ENCODE measurements at places on chromosomes 1 and 21.
A peak's percentile ranks its signal among the peaks of the same experiment; 100 is the strongest.

DNA sequence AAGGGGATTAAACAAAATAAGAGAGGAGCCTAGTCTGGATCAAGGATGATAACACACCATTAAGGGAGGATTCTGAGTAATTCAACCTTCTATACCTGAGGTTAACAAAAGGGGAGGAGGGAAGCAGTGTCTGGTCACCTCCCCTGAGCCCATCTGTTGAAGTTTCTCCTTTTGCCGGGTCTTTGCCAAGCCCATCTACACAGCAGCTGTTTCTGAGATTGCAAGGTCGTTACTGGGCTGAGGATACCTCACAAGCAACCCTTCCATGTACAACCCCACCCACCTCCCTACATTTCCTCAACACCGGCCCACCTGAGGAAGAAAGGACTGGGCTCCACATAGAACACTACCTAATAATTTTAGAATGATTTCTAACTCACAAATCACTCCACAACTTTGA lies 26.3 kb downstream of the LRRC52 start:
- no peak for DNase-seq

DNA sequence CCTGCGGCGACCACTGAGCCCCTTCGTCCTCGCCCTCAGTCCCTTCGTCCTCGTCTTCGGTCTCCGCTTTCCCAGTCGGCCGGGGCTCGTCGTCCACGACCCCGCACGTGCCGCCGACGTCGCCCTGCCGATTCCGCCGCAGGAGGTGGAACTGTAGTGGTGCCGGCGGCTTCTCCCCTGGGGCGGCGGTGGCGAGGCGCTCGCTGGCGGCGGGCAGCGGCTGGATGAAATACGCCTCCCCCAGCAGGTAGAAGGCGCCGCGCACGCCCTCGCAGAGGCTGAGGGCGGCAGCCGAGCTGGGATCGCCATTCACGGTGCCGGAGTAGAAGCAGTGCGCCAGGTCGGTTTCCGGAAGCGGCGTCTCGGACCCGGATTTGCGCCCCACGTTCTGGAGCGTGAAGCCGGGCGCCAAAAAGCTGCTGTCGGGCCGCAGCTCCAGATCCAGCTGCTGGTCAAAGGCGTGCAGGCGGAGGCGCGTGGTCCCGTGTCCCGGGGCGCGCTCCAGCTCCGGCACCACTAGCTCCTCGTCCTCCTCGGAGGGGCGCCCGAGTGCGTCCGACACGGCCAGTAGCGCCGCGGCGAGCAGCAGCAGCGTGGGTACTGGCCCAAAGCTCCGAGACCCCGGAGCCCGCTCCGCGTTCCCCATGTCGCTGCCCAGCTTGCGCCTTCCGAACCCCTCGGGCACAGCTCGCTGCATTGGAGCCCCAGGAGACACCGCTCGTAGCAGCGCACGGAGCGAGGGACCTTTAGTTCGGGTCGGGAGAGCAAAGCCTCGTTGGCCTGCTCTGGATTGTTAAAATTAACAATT lies 747 bp downstream of the ADAMTS1 start:
- DNase-seq: no peak

DNA sequence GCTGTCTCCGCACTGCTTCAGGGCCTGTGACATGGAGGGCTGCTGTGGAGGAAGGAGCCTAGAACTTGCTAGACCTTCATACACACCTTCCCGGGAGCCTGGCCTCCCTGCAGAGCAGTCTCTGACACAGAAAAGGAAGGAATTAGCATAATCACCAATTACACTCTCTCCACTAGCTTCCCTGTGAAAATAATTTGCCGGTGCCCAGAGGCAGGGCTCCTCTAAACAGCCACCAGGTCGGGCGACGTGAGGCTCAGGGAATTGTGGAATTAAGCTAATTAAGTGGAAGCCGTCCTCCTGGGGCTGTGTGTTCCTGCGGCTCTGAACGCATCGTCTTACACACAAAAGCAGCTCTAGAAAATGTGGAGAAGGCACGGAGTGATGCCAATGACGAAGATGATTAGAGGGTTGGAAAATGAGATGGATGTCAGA lies 82.6 kb downstream of the NENF start:
- DNase-seq: no peak

- no peak for DNase-seq
Measured at GRCh38 chr1:245105815-245106410, 48.9 kb upstream of the KIF26B start.

- no peak for DNase-seq
Measured at GRCh38 chr1:239835946-239836440, 255.7 kb upstream of the FMN2 start.

- no peak for DNase-seq
Measured at GRCh38 chr1:40753142-40753882, 30.3 kb upstream of the KCNQ4 start.

- no peak for DNase-seq
Measured at GRCh38 chr1:119673171-119673940, 25.3 kb upstream of the ZNF697 start.

GRCh38 chr21:32134441-32135130 lies 144.3 kb downstream of the MIS18A start:
- no peak for DNase-seq

DNA sequence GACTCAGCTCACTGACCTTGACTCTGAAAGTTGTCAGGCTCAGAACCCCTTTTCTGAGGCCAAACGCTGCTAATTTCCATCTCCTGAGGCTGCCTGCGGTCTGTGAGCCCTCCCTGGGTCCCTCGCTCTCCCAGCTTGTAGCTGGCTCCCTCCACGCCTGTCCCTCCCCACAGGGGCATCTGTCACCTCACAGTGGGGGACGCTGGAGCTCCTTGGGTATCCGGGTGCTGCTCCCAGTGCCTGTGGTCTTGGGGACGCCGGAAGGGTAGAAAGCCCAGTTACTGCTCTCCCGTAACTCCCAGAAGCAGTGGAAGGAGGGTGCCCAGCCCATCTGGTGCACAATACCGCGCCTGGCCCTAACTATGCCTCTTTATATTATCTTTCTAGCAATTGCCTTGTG lies 13.0 kb upstream of the MMEL1 start:
- no peak for DNase-seq

DNA sequence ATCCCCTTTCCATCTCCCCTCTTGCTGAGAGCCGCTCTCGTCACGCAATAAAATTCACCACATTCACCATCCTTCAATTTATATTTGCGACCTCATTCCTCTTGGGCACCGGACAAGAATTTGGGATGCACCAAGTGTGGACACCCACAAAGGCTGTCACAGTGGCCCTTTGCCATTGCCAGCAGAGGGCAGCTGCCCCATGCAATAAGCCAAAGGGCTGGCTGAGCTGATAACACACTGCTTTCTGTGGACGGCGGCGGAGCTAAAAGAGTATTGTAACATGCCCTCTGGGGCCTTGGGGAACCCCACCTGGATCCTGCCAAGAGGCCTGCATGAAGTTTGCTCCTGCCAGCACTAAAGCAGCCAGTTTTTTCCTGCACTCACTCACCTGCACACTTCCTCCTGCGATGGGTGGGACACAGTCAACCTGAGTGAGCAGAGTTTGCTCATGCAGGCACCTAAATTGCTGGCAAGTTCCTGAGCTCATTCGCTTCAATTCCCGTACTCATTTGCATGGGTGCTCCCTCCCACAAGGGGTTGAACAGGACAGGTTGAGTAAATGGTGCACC lies 792.3 kb upstream of the ADAMTS5 start:
- DNase-seq: no peak

GRCh38 chr1:59110271-59110670 lies 186.6 kb upstream of the FGGY start:
- no peak for DNase-seq

DNA sequence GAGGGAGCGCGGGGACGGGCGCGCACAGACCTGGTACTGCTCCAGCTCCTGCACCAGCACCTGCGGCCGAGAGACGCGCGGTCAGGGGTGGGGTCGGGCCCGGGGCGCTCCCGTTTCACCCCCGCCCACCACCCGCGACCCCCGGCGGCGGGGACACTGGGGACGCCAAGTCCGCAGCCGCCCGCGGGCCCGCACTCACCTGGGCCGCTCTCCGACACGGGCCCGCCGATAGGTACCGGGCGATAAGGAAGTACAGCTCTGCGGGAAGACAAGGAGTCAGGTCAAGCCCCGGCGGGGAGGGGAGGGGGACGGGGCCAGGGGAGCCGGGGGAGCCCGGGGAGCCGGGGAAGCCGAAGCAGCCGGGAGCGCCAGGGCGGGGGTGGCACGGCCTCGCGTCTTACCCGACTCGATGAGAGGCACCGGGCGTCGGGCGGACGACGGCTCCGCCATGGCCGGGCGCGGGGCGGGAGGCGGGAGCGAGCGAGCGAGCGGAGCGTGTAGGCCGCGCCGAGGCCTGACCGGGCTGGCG lies 326 bp downstream of the BRWD1 start:
- DNase-seq: no peak

GRCh38 chr1:46244656-46245371 lies 2.7 kb upstream of the RAD54L start:
- no peak for DNase-seq

GRCh38 chr1:165207853-165208515 lies 148.5 kb downstream of the LMX1A start:
- no peak for DNase-seq

DNA sequence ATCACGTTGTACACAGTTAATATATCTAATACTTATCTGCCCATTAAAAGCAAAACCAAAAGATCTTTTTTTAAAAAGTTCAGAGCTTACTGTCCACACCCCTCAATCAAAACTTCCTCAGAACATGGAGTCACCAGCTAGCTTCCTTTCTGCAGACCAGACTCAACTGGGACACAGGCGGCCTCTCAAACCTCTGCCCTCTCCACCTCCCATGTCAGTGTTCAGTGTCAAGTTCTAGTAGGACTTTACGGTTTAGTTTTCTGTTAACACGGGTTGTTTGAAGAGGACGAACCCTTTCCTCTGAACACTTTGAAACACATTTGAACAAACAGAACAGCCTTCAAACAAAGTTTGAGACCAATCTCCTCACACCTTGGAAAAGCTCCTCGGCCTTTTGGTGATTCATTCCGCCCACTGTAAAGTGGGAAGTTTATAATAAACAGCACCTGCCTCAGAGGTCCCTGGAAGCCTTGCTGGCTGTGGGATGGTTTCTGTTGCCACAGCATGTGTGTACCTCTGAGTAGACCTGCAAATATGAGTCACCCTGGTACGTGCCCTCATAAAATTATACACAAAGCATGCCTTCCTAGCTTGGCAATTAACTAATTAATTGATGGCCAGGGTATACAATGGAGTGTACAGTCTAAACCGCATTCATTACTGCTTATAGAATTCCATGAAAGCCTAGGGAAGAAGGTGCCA lies 48.4 kb upstream of the SIPA1L2 start:
- no peak for DNase-seq

DNA sequence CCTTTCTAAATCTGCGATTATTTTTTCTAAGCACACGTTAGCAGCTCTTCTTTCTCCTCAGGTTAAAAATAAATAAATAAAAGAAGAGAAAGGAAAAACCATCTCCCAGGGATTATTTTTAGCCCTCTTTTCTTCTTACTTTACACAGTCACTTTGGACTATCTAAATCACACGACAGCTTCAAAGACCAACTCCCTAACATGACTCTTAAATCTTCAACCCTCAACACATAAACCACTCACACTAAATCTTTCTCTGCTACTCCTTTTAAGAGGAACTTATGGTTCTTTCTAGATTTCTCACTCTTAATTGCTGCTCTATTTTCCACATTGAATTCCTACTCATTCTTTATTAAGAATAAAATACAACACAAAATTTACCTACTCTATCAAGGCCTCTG lies 1095.0 kb upstream of the B3GALT2 start:
- no peak for DNase-seq

DNA sequence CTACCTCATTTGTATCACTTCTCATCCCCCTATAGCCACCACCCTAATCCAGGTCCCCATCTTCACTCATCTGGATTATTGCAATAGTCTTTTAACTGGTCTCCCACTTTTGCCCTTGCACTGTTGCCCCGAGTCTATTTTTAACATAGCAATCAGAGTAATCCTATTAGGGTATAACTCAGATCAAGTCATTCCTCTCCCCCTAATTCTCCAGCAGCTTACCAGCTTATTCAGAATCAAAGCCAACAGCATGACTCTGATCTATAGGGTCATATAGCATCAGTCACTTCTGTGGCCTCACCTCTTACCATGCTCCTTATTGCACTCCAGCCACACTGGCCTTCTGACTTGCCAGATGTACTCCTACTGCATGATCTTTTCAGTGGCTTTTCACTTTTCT lies 140.7 kb downstream of the PAPPA2 start:
- DNase-seq: no peak

DNA sequence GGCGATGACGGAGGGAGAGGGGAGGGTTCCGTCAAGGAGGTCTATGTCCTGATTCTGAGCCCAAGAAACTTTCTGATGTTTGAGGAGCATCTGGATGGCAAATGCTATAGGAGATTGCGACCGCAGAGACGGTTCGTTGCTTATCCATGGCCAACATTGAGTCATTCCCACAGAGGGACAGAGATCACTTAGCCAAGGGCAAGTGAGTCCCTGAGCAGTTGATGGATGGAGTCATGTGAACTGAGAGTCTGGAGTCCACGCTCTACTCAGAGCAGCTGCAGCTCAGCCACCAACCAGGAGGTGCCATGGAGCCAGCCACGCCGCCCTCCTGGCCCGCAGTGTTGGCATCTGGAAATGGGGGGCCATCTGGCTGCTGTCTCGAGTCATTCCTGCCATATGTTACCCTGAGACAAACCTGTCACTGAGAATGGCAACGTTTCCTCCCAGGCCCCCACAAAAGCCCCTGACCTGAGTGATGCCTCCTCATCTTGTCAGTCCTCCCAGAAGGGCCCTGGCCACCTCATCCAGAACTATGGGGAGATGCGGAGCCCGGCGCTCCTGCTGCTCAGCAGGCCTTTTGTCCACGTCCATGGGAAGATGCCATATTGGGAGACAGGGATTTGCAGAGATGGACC lies 58.6 kb downstream of the ATP5PO start:
- DNase-seq: peak; percentile 56

DNA sequence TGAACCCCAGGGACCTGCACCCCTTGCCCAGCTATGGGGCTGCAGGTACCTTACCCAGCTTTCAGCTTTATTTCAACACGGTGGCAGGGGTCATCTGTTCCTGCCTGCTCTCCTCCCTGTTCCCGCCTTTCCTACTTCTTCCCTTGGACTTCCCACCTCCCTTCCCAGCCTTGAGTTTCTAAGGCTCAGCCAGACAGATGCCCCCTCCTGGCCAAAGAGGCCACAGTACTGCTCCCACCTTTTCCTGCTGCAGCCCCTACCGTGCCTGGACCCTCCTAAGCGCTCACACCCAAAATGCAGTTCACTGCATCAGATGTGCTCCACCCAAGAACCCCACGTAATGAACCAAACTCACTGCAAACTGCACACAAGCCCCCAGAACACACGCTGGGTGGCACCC lies 7.7 kb downstream of the NOC2L start:
- DNase-seq: no peak

- no peak for DNase-seq
Measured at GRCh38 chr21:41234569-41234968, 66.6 kb downstream of the BACE2 start.

GRCh38 chr1:85582687-85583591 lies 2.4 kb downstream of the CCN1 start:
- DNase-seq: no peak

DNA sequence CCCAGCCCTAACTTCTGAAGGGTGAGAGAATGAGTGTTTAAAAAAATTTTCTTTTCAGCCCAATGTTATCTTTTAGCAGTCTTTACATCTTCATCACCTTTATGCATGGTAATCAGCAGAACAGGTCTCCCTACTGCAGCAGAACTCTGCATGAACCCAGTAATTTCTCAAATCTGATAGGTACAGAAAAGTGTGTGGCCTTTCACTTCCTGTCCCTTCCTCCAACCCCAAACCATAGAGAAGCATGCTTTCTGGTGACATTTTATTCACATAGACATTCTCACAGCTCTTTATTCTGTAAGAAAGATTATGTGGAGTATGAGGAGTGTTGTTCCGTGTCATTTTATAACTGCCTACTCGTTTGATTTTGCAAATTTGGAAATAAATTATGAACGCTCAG lies 68.6 kb downstream of the RPAP2 start:
- no peak for DNase-seq
